ENCODE measurements at places on chromosomes 4 and X.

DNA sequence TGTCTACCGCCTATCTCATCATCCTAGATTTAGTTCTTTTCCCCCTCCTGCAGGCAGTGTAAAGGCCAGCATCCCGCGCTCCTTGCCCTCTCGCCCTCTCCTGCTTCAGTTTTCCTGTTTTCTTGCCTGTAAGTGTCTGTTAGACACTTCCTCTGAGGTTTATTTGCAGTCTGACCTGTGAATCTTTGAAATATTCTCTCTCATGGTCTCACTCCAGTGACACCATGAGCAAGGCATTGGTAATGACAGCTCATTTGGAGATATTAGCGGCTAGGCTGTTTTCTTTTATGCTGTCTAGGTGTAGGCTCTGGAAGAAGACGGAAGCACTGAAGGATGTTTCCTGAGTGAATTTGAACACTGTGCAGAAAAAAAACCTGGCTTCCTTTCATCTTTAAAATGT lies 179.6 kb downstream of the KDR start:
- DNase-seq = no peak

- DNase-seq = no peak
Measured at GRCh38 chr4:60897415-60897814, 302.7 kb upstream of the ADGRL3 start.

DNA sequence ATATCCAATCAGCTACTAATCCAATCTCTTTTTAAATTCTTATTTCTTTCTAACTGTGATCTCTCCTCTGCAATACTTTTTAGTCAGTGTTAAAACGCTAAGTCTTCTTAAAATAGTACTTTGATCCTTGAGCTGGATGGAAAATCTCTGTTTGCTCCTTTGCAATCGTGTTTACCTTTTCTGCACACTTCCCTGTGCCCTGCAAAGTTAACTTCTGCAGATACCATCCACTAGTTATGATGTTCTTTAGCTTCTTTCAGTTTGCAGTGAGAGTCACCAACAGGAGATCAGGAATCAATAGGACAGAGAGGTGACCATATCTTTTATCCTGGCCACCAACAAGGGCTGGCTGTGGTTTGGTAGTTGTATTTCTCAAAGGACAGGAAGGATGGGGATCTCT lies 391.5 kb downstream of the GASK1B start:
- no peak for DNase-seq

GRCh38 chrX:46444011-46444410 lies 101.2 kb downstream of the ZNF674 start:
- DNase-seq = no peak

All from GM12891 (cell line).